ENCODE measurements at places on chromosomes 3 and 15. TPM values are rescaled to one million over a fixed set of nuclear protein-coding genes. Genes with fewer than 3 reads are reported as not detected.

BFSP2 gene
- total RNA-seq: not detected

CADM2 gene
- total RNA-seq: not detected

LTF gene
- total RNA-seq: 2.0 TPM

DPPA2 gene
- total RNA-seq: not detected

OIP5 gene
- not detected for total RNA-seq

GASK1A gene
- 26.3 TPM for total RNA-seq

DHFR2 gene
- total RNA-seq: 1.5 TPM

- H3K27ac ChIP-seq: no peak overlapping the region
- H3K4me1 ChIP-seq: no peaks in the 10 kb centered on the region
- H3K27me3 ChIP-seq: no peaks in the 10 kb centered on the region
- H3K4me3 ChIP-seq: no peak overlapping the region
- no peak for DNase-seq
Observed at GRCh38 chr3:186095561-186096081, 13.3 kb downstream of the ETV5 start.

DNA sequence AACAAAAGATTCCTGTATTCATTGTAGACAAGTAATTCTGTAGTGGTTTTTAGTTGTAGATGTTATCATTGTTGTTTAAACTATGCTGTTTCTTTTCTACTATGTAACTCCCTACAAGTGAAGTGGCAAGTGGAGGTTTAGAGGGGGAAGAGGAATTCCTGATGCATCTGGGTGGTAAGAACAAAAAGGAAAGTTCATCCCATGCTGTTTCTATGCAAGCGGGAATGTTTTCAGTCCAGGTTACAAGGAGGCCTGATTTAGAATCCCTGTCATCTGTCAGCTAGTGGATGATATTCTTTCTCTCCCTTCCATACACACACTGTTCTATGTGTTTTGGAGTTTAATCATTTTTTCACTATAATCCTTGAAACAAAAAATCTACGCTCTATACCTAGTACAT is 67.4 kb downstream of the IMPG2 start:
- peak overlapping the region; percentile 34 for H3K27ac ChIP-seq
- no peak for DNase-seq
- H3K4me3 ChIP-seq: no peak overlapping the region
- H3K27me3 ChIP-seq: no peaks in the 10 kb centered on the region

DNA sequence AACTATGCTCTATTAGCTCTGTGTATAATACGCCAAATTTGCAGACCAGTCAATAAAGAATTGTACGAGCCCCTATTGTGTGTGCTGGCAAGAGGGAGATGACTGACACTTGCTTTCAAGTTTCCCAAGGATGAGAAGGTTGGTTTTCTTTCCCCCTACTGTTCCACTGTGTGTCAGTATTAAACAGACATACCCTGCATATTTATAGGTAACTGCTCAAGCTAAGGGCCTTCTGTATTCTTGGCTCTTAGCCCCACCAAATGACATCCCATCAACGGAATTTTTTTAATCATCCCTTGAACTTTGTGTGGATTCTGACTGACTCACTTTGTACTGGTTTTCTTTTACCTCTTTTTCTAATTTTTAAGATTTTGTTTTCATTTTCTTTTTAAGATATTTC is 60.6 kb upstream of the GYG1 start:
- H3K27ac ChIP-seq: no peak overlapping the region
- H3K4me3 ChIP-seq: no peak overlapping the region
- H3K36me3 ChIP-seq: no peaks in the 10 kb centered on the region
- no peaks in the 10 kb centered on the region for H3K4me1 ChIP-seq
- no peaks in the 10 kb centered on the region for H3K27me3 ChIP-seq
- DNase-seq: no peak

DNA sequence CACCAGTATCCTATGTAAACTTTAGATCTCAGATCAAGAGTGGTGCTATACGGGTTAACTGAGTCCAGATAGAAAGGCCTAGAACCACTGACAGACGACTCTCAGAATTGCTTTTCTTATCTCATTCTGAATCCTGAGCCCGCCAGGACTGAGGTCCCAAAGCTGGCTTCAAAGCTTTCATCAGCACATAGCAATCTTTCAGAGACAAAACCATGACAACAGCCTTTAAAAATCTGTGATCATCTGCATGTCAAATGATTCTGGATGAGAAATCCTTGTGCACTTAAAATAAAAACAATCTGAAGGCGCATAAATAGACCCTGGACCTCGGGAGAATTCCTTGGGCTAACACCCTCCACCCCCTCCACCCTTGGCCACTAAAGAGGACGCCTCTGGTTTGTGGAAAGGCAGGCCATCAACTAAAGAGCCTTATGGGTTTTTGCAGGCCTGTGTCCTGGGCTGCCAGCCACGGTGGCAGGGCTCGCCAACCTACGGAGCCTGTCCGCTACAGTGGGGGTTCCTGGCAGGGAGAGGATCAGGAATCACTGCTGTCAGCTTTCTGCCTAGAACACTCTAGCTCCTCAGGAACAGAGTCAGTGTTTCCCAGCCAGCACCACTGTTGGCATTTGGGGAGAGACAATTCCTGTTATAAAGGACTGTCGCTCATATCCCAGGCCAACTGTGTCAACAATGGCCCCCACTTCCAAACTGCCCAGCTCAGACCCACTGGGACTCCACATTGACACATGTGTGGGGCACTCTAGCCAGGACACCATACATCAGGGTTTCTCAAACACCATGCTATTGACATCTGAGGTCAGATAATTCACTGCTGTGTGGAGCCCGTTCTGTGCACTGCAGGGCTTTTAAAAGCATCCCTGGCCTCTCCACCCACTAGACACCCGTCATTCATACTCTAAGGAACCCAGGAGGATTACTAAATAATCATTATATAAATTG is 20.2 kb downstream of the TLE3 start:
- H3K27ac ChIP-seq: no peak overlapping the region
- DNase-seq: no peak
- no peaks in the 10 kb centered on the region for H3K36me3 ChIP-seq
- H3K4me3 ChIP-seq: no peak overlapping the region

GRCh38 chr3:109923431-109923830 is 586.1 kb upstream of the DPPA4 start:
- H3K4me3 ChIP-seq: no peak overlapping the region
- H3K36me3 ChIP-seq: no peaks in the 10 kb centered on the region
- DNase-seq: no peak
- no peaks in the 10 kb centered on the region for H3K4me1 ChIP-seq
- H3K27me3 ChIP-seq: no peaks in the 10 kb centered on the region

- H3K27ac ChIP-seq: peak overlapping the region; percentile 69
- no peak for DNase-seq
- H3K4me3 ChIP-seq: no peak overlapping the region
- H3K36me3 ChIP-seq: no peaks in the 10 kb centered on the region
- no peaks in the 10 kb centered on the region for H3K27me3 ChIP-seq
- peaks cover 4% of the 10 kb centered on the region for H3K4me1 ChIP-seq
Observed at GRCh38 chr3:57972531-57973111, 35.6 kb upstream of the FLNB start.

DNA sequence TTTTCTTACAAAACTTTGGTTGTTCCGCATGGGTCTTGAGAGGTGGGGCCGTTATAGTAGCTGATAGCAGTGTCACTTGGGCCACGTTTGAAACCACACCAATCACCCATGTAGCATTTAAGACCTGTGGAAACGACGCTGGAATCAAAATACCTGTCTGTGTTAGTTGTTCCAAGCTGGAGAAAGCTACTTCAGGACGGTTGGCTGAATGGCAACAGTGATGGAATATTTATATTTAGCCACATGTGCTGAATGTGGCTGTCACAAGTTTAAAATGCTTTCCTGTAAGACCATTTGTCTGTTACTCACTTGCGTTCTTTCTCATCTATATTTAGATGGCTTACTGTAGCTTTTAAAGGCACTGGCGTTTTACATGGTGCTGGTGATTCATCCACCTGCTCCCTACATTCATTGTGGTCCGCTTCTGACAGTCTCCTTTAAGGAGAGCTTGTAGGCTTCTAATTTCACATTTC is 1.4 kb downstream of the DNAJA4 start:
- H3K4me3 ChIP-seq: no peak overlapping the region
- H3K27ac ChIP-seq: no peak overlapping the region
- no peaks in the 10 kb centered on the region for H3K4me1 ChIP-seq
- no peaks in the 10 kb centered on the region for H3K36me3 ChIP-seq
- DNase-seq: no peak

DNA sequence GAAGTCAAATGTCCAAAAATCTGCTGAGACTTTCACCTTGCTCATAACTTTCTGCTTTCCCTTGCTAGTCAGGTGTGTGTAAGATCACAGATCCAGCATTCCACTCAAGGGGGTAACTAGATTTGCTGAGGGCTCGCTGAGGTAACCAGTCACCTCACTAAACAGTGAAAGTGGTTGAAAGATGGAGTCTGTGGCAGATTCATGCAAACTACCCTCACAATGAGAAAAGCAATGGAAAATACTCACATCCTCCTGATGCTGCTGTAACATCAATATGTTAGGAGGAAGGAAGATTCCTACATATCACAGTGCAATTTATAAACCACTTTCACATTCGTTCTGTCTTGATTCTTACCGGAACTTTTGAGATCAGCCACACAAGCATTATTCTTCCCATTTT is 174.3 kb upstream of the BCL6 start:
- H3K27ac ChIP-seq: no peak overlapping the region
- no peaks in the 10 kb centered on the region for H3K27me3 ChIP-seq
- no peak for DNase-seq
- H3K4me1 ChIP-seq: peaks cover 4% of the 10 kb centered on the region
- no peaks in the 10 kb centered on the region for H3K36me3 ChIP-seq
- no peak overlapping the region for H3K4me3 ChIP-seq

- H3K27ac ChIP-seq: no peak overlapping the region
- H3K27me3 ChIP-seq: no peaks in the 10 kb centered on the region
- no peak for DNase-seq
Observed at GRCh38 chr3:31900583-31900982, 80.5 kb downstream of the OSBPL10 start.

DNA sequence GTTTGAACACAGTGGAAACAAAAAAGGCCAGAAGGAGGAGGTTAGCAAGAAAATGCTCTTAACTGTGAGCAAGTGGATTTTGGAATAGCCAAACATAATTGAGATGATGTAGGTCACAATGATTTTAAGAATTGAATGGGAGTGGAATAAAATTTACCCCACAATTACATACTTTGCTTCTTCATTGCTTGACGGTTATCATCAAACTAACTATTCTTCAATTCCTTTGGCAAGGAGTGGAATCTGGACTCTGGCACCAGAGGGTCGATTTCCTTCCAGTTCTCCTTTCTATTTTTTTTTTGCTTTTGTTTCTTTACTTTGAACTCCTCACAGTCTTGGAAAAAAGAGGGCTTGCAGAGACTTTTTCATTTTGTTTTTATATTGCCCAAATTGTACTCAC is 634.5 kb upstream of the TGFBR2 start:
- no peak for DNase-seq
- no peaks in the 10 kb centered on the region for H3K36me3 ChIP-seq
- H3K27me3 ChIP-seq: no peaks in the 10 kb centered on the region
- no peaks in the 10 kb centered on the region for H3K4me1 ChIP-seq
- no peak overlapping the region for H3K4me3 ChIP-seq

- no peak overlapping the region for H3K27ac ChIP-seq
- no peaks in the 10 kb centered on the region for H3K4me1 ChIP-seq
- no peaks in the 10 kb centered on the region for H3K27me3 ChIP-seq
- no peak for DNase-seq
Observed at GRCh38 chr3:171039674-171040073, 13.2 kb upstream of the SLC2A2 start.

DNA sequence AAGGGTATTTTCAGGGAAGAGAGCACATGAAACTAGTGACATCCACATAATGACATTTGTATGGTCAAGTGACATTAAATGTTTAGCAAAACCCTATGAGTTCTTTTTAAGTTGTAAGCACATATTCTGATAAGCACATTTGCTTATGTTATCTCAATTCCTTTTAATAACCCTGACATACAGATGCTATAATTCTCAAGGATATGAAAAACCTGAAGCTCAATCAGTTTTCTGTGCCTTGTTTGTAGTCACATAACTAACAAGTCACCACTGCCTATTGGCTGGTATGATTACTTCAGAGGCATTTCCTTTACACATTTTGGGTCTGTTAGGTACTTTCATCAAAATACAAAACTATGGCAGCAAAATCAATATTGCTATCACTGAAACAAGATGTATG is 74.1 kb downstream of the FAIM start:
- H3K27me3 ChIP-seq: no peaks in the 10 kb centered on the region
- H3K4me1 ChIP-seq: no peaks in the 10 kb centered on the region
- no peak overlapping the region for H3K4me3 ChIP-seq

DNA sequence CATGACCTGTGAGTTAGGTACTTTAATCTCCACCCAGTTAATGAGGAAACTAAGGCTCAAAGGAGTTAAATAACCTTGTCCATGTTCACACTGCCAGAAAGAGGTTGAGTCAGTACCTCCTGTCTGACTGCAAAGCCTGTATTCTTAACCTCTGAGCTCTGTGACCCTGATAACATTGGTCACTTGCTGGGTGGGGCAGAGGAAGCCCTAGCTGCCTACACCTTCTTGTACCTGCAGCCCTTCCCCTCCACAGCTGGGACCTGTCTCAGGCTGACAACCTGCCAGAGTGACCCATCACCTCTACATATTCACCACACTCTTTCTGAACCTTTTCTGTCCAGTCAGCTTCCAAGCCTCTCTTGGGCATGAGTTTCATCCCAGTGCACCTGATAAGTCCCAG is 106.1 kb upstream of the HES1 start:
- DNase-seq: no peak
- H3K27ac ChIP-seq: no peak overlapping the region
- no peak overlapping the region for H3K4me3 ChIP-seq
- H3K36me3 ChIP-seq: no peaks in the 10 kb centered on the region

DNA sequence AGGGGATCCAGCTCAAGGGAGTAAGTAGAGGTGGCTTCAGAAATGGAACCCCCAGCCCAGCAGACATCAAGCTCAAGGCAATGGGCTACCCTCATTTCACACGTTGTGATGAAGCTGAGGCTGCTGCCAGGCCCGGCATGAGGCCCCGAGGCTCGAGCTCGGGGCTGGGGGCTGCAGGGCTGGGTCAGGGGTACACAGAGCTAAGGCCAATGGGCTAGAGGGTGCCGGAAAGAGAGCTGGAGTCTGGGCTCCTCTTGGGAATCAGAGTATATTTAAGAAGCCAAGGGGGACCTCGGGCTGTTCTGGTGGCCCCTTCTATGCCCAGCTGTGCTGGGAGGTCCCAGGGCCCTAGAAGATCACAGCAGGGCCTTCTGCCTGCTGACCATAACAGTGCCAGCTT is 7.4 kb downstream of the PRSS50 start:
- no peaks in the 10 kb centered on the region for H3K27me3 ChIP-seq
- H3K4me3 ChIP-seq: no peak overlapping the region
- H3K4me1 ChIP-seq: no peaks in the 10 kb centered on the region

GRCh38 chr3:157145606-157146322 is 14.2 kb downstream of the CCNL1 start:
- H3K4me3 ChIP-seq: no peak overlapping the region
- no peaks in the 10 kb centered on the region for H3K36me3 ChIP-seq
- H3K27me3 ChIP-seq: no peaks in the 10 kb centered on the region

DNA sequence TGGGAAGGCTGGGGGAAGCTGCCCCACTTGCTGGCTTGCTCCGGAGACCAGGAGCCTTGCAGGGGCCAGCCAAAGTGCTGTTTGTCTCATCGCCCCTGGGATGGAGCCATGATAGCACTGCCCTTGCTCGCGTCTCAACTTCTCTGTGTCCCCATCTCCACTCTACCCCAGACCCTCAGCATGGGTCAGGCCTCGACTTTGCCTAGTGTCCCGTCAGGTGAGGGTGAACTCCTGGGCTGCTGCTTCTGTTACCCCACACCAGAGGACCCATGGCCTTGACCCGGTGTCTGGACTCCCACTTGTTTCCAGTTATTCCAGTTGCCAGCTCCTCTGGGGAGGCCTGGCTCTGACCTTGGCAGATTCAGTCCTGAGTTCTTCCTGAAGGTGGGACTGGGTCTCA is 36.5 kb upstream of the DUSP7 start:
- DNase-seq: no peak
- H3K4me1 ChIP-seq: peaks cover 12% of the 10 kb centered on the region
- H3K4me3 ChIP-seq: no peak overlapping the region
- H3K27me3 ChIP-seq: no peaks in the 10 kb centered on the region
- no peaks in the 10 kb centered on the region for H3K36me3 ChIP-seq
